Bronchial epithelial cell (primary cell): ENCODE measurements at places on chromosomes 12 and 14. TPM values are rescaled to one million over a fixed set of nuclear protein-coding genes. Genes with fewer than 3 reads are reported as not detected.

TMTC1 gene
- total RNA-seq, result 4.5 and 9.1 TPM in 2 replicates

- DNase-seq, result no peak
These were observed 72.5 kb downstream of the HMGA2 start for GRCh38 chr12:65896743-65897142.

DNA sequence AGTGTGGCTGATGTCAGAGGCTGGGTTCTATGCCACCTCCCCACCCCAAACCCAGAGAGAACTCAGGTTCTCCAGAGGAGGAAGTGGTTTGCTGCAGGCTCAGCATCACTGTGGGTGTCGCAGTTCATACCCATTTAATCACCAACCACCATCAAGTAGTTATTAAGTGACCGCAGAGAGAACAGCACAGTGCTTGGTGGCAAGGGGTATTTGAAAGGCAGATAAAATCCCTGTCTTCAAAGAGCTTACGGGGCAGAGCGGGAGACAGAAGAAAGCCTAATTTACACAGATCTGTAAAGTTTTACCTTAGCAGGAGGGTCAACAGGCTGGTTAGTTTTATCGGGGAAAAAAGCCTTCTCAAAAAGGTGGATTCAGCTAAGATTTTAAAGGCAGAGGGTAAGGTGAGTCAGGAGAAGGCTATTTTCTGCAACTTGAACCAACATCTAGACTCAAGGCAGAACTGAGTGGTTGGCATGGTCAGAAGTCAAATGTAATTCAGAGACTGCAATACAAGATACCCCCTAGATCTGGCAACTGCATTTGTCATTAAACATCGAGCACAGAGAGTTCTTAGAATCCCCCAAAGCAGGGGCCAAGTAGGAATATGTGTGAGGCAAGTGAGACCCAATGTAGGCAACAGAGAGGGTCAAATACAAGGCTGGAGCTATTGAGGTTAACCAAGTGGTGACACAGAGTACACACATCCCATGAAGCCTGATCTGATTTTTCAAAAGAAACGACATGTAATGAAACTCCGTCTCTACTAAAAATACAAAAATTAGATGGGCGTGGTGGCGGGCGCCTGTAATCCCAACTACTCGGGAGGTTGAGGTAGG is 13.2 kb downstream of the PXN start:
- no peak for DNase-seq

CDK2 gene
- total RNA-seq, result 5.2 and 6.8 TPM in 2 replicates

DNA sequence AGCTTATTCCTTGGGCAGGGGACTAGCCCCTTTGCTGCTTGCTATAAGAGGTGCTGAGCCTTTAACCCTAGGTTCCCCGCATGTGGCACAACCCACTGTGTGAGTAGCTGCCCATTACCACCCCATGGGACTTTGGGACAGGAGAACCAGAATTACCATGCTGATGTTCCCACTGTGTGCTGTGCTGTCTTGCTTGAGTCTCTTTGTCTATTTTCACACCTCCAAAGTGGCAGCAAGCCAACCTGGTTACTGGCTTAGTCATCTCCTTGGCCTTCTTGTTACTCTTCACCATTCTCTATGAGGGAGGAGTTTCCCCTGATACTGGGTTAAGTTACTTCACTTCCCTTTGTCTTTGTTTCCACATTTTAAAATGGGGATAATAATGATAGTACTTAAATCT is 73.4 kb upstream of the ETV6 start:
- peak; percentile 97 for DNase-seq

TRPV4 gene
- 0.51 and 0.53 TPM in 2 replicates for total RNA-seq

CELA1 gene
- total RNA-seq, result not detected in 2 replicates

- DNase-seq, result no peak
These were observed 24.0 kb downstream of the TCTN1 start for GRCh38 chr12:110637869-110638441.

GRCh38 chr12:22051114-22051698 is 5.2 kb downstream of the CMAS start:
- peak; percentile 22 for DNase-seq

SLC38A1 gene
- total RNA-seq, result 188 and 263 TPM in 2 replicates

DNA sequence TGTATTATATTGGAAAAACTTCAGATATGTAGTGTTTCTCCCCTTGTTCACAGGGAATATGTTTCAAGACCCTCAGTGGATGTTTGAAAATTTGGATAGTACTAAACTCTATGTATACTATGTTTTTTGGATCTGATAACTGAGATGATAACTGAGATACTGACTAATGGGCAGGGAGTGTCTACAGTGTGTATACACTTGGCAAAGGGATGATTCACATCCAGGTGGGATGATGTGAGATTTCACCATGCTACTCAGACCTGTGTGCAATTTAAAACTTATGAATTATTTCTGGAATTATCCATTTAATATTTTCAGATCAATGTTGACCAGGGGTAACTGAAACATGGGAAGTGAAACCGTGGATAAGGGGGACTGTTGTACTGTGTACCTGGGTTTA is 13.8 kb downstream of the RAD51B start:
- DNase-seq, result peak; percentile 82

- no peak for DNase-seq
These were observed 145.8 kb upstream of the DCN start for GRCh38 chr12:91328451-91328850.

- DNase-seq, result no peak
These were observed 24.3 kb downstream of the CEP170B start for GRCh38 chr14:104889375-104889757.

FAM161B gene
- 1.5 and 1.6 TPM in 2 replicates for total RNA-seq

DNA sequence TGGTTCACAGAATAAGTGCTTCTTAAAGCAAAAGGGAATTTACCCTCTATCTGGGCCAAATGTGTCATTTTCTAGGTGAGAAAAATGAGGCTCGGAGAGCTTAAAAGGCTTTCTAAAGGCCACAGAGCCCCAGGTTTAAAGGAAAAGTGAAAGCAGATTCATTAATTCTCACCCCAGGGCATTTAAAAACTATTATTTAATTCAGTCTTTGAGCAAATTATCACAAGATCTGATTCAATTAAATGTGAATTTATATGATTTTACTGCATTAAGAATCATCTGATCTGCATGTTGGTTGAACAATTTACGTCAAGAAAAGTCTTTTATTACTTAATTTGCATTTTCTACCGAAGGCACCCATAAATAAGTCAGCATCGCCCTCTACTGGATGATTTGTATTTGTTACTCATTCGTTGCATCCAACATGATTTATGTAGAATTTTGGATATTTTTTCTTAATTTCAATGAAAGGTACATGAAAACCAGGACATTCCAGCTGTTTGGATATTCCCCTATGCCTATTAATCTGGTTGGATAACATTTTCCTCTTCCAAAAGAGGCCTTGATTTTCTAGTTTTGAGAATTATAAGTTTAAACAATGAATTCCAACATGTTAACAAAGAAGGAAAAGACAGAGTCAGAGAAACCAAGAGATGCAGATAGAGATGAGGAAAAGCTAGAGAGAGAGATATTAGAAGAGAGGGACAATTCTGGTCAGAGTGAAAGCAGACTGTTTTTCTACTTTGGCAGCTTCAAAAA is 19.1 kb upstream of the DHRS7 start:
- DNase-seq, result peak; percentile 65

AGAP2 gene
- total RNA-seq, result under 0.01 TPM in 2 replicates

DNA sequence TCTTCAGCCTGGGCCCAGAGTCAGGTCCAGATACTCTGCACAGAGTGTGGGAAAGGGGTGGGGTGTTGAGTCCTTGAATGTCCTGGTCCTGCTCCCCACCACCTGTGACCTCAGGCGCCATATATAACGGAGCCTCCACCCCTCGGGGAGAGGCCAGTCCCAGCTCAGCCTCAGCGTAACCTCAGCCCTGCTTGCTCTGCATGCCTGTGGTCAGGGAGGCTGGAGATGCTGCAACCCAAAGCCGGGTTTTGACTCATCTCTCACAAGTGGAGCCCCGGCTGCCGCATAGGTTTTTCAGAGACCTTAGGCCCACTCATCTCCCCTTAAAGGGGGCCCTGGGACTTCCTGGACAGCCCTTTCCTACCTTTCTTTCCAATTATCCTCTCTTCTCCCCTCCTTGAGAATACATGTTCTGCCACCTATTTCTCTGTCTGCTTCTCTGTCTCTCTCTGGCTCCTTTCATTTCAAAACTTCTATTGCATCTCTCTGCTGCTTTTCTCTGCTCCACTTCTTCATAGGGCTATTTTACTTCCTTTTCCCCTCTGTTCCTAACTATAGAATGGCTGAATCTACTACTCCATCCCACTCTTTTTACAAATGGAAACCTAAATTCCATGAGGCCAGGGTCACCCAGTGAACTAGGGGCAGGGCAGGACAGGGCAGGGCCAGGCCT is 1.2 kb downstream of the ITGB7 start:
- peak; percentile 63 for DNase-seq

GRCh38 chr14:64640839-64641238 is 63.4 kb upstream of the PLEKHG3 start:
- DNase-seq, result peak; percentile 90

GRCh38 chr12:536751-537245 is 77.1 kb downstream of the B4GALNT3 start:
- no peak for DNase-seq

FGF6 gene
- total RNA-seq, result not detected in 2 replicates

GRCh38 chr12:121738340-121738858 is 25.8 kb downstream of the TMEM120B start:
- no peak for DNase-seq

- DNase-seq, result no peak
These were observed 70.1 kb downstream of the ZNF641 start for GRCh38 chr12:48280572-48280971.

ANKLE2 gene
- total RNA-seq, result 71.6 and 82.7 TPM in 2 replicates

DNA sequence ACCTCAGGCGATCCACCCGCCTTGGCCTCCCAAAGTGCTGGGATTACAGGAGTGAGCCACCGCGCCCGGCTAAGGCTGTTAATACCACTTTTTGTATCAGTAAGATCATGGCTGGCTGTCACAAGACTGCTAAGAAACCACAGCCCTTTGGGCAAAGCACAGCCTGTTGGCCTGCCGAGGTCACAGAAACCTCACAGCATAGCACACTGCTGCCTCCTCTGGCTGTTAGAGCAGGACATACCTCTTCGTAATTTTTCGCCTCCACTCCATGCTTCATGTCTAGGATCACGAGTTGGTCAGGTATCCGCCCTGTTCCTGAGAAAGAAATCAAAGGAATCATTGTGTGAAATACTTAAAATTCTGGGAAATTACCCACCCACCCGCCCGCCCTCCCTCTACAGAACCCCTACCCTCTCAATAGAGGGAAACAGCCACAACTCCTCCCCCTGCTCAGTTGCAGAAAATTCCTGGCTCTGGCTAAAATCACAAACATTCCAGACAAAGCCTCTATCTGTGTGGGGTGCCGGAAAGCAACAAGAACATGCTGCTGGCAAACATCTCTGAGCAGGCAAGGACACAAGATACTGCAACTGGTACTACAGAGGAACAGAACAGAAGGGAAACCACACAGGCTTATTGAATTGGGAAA is 20.7 kb upstream of the NEK9 start:
- DNase-seq, result peak; percentile 46

- DNase-seq, result peak; percentile 15
These were observed 88.1 kb upstream of the CCDC175 start for GRCh38 chr14:59664741-59665140.

GRCh38 chr12:24752763-24753462 is 196.0 kb downstream of the BCAT1 start:
- DNase-seq, result no peak

DNA sequence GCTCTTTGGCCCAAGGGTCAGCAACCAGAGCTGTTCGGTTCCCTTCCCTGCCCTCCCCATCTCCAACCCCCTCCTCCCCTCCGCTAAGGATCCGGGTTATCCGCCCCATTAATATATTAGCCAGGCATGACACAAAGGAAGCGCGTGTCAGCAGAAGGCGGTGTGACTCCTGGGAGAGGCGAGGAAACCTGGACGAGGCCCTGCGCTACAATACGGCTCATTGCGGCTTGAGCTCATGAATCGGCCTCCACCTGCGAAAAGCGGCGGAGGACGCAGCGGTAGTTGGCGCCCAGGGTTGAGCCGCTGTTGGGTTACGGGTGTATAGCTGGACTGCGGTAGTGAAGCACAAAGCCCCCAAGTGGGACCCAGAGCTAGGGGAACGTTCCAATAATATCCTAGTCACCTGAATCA is 9.9 kb downstream of the FOXA1 start:
- peak; percentile 67 for DNase-seq
